H1 (cell line): ENCODE measurements at places on chromosomes 12 and 14.

GRCh38 chr12:30796313-30796780 lies 41.6 kb upstream of the CAPRIN2 start:
- DNase-seq = no peak

GRCh38 chr12:70196811-70197281 lies 46.4 kb upstream of the CNOT2 start:
- no peak for DNase-seq

GRCh38 chr12:13992585-13992984 lies 11.2 kb upstream of the GRIN2B start:
- DNase-seq = no peak

DNA sequence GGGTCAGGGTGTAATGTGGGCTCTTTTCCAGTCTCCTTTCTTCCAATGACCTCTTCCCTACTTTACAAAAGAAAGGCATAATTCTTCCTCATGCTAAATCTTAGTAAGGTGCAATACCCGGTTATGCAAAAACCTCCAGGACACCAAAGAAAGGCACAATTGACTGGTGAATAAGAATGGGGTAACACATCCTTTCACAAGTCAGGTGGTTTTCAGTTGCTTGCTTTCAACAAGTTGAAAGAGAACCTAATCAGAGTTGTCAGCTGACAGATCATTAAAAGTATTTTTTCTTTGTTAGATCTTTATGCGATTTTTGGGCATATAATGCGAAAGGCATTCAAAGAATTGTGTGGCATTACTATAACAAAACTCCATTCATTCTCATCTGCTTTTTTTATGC lies 1.3 kb upstream of the AEBP2 start:
- peak; percentile 29 for DNase-seq

DNA sequence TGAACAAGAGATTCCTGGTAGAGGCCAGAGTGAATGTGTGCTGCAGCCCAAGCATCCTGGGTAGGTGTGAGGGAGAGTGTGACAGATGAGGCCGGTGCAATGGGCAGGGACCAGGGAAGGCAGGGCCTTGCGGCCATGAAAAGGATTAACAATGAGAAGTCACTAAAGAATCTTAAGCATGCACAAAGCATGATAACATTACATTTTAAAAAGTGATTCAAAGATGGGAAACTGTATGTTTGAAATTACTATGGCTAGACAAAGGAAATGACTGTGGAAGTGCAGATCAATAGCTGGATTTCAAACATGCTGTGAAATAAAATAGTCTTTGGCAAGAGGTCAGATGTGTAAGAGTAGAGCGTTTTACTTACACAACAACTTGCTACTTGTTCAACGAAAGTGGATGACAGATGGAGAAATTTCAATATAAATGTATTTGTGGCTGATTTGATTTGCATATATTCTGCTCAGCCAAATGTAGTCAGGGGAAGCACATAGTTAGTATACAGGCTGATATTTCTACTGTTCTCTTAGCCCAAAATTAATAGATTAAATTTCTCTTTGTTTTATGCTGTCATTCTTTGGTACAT lies 175.5 kb downstream of the CCDC59 start:
- DNase-seq = no peak

DNA sequence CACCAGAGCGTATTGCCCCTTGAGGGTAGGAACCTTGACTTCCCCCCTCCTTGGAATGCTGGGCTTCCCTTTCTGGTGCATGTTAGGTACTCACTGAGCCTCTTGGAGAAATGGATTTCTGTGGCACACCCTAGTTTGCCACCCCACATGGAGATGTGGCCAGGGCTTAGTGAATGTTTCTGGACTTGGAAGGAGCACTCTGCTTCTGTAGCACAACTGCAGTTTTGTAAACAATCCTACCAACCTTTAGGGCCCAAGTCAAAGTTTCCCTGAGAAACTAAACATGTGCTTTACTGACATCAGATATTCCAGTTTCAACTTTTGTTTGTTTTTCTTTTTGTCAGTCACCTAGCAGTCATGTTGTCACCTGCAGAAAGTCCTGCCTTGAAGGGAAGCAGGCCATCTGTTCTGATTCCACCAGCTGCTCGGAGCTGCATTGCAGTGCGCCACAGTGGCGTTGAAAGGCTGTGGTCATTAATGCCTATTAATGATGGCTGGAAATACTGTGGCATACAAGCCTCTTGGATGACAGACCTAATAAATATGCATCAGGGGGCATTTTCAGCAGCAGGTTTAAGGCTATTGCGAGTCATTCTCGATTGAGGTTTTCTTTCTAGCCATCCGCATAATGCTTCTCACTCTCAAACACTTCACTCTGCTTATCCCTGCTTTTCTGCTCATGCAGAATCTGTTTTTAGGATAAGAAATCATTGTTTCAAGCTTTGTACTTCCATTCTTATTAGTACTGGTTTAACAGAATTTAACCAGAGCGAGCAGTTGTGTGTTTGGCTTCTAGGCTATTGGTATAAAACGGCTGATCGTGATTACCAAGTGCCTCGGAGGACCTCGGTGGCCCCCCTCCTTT lies 7.8 kb downstream of the PELI2 start:
- no peak for DNase-seq

GRCh38 chr12:51593539-51593938 lies 2.5 kb downstream of the SCN8A start:
- no peak for DNase-seq

- DNase-seq = no peak
These were observed 12.3 kb downstream of the PPHLN1 start for GRCh38 chr12:42338280-42338679.

DNA sequence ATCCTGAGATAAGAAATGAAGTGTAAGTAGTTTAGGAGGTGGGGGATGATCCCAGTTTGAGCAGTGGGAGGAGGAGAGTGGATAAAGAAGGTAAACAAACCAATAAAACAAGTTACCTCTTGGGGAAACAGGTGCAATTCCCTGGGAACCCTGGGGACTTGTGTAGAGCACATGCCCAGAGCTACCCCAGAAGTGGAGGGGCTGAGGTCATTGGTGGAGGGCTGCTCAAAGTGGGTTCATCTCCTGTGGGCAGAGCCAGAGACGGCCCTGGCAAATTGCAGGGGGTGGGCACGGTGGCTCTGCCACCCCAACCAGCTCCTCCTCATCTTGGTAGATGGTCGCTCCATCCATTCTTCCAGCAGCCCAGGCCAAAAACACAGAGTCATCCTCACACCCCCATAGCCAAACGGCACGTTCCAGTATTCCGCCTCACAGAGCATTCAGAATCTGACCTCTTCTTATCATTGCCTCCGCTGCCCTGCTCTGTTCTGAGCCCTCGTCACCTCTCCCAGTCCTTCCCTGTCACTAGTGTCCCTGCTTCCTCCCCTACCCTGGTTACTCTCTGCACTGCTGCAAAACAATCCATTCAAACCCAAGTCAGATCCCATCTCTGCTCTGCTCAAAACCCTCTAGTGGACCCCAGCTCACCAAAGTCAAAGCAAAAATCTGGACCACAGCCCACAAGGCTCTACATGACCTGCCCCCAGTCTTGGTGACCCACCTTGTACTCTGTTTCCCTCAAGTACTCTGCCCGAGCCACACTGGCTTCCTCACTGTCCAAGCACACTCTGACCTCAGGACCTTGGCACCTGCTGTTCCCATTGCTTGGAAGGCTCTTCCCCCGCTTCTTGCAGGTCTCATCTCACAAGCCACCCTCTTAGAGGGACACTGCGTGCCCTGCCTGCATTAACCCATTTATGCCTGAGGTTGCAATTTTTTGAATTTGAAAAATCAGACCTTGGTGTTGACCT lies 5.5 kb downstream of the CYP46A1 start:
- peak; percentile 38 for DNase-seq

GRCh38 chr14:35416108-35416750 lies 11.7 kb upstream of the NFKBIA start:
- no peak for DNase-seq

DNA sequence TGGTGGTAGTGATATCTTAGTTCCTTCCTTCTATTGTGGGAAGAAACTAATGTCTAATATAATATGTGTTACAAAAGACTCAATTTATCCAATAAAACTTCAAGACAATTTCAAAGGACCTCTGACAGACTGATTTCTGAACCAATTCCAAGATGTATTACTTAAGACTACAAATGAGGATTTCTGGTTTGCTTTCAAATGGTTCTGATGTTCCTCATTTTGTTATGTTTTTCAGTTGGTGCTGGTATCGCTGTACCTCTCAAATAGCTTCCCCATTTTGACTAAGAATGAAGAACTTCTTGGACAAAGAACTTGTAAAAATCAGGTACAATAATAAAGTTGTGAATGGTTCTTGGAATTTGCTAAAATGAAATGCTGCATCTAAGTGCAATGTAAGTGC lies 19.4 kb upstream of the MBIP start:
- DNase-seq = no peak

DNA sequence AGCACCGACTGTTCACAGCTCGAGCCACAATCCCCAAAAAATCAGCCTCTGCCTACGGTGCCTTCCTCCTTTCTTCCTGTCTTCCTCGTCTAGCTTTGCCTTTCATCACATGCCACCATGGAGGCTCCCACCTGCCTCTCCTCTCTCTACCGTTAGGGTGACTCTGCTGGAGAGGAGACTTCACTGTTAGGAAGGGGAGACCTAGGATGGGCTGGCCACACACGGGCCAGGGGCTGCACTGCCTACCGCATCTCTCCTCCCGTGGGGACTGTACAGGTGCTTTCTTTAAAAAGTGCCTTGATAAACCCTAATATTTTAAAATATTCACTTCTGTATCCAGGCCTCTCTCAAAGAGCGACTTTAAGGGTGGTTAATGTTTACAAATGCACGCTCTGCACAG lies 1104.7 kb downstream of the BCL11B start:
- DNase-seq = no peak

DNA sequence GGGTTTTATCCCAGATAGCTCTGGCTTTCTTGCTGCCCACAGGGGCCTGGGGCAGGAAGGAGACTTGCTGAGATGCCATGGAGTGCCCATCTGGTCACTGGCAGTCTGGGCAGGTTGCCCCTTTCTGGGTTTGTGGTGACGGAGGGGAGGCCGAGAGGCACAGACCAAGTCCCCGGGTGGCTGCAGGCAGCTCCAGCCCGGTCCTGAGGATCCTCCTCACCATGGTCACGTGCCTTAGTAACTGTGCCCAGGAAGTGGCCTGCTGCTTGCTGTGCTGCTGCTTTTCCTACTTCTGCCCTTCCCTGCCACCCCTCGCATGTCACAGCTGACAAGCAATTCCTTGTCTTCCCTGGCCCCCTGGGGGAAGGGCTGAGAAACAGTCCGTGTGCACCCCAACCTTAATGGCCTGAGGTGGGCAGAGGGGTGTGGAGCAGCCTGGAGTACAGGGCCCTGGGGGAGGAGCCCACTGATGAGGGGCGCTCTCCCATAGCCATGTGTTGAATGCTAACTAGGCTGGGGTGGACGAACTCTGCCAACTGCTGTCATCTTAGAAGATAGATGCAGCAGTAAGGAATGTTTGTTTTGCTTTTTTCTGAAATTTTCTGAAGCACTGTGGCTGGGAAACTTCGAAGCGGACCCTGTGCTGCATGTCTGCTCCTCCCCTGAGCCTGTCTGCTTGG lies 54.9 kb upstream of the SRSF5 start:
- no peak for DNase-seq

DNA sequence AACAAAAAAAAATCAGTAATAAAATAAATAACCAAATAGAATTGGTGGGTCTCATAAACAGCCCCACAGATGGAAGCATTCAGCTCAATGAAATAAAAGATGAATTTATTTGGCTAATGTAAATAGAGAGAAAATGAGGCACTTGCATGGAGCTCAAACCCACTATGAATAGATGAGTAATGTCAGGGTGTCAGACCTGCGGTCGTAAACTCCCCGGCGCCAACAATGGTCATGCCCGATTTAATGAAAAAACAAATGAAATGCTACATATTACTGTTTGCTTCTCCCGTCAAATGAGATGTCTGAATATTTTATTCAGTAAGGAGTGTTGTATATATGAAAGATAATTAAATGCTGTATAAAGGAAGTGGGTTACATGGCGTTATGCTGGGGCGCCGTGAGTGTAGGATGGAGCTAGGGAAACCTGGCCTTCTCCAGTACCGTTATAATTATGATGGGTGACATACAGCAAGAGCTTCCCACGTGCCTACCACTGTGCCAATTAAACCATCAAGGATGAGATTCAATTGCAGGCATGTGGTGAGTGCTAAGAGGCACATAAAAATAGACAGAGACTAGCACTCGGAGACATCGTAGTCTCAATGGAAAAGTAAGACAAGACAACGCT lies 648.1 kb downstream of the BCL11B start:
- no peak for DNase-seq

DNA sequence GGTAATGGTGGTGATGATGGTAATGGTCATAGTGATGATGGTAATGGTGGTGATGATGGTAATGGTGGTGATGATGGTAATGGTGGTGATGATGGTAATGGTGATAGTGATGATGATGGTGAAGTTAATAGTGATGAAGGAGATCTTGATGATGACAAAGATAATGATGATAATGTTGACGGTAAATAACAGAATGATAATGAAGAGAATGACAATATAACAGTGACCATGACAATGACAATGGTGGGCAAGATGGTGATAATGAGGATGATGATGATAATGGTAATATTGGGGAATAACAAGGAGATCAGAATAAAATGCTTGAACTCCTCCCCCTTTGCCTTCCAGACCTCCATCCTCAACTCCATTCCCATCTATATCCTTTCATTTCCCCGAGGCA lies 233.3 kb upstream of the SFSWAP start:
- DNase-seq = no peak

DNA sequence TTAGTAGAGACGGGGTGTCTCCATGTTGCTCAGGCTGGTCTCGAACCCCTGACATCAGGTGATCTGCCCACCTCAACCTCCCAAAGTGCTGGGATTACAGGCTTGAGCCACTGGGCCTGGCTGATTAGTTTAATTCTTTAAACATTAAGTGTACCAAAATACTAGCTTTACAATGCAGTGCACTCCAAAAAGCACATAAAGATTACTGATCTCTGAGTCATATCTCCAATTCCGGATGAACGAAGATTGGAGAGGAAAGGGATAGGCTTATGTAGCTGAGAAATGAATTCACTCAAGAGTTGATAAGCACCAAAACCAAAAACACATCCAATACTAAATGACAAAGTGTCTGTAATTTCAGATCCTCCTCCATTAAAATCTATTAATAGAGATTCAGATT lies 15.1 kb downstream of the NAV3 start:
- no peak for DNase-seq

- DNase-seq = no peak
These were observed 66.7 kb upstream of the PPP1R12A start for GRCh38 chr12:80001562-80001961.

DNA sequence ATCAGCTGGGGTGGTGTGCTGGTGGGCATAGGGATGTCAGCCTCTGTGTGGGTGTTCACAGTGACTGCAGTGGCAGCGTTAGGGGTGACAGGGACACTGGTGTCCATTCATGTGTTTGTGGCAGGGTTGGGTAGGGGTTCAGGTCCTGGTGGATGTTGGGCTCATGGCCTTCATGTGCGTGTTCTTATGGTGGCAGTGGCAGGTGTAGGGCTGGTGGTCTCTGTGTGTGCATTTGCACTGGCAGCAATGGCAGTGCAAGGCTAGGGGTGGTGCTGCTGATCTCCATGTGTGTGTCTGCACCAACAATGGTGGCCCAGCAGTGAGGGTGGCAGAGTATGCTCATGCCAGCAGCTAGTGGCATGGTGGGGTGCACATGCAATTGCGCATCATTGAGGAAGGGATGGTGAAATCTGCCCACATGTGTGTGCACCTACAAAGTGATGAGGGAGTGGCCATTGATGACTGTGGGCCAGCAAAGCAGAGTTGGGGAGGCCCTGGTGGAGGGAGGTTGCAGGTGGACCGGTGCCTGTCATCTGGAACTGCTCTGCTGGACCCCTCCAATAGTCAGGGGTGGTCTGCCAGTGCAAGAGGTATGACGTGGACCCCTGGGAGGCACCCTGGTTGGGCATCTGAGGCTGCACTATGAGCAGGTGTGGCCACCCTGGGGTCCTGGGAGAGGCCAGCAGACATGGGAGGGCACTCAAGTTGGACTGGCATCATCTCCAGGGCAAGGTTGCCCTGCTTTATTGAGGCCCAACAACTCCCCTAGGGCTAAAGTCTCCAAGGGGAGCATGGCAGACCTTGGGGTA lies 182.9 kb downstream of the TTC6 start:
- no peak for DNase-seq
